NCI-H510A (cell line): ENCODE measurements at places on chromosomes 13 and 19.
A peak's percentile ranks its signal among the peaks of the same experiment; 100 is the strongest.

DNA sequence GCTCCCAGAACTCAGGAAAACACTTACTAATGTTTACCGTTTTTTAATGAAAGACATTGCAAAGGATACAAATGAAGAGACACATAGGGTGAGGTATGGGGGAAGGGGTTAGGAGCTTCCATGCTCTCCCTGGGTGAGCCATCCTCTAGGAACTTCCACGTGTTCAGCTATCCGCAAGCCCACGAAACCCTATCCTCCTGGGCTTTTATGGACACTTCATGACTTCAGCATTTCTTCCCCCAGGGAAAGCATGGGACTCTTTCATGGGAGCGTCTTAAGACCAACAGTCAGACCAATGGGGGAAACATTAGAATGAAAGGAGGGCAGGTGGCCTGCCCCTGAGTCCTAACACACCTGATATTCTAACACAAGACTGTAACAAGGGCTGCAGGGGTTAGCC lies 6.6 kb upstream of the ESD start:
- DNase-seq: no peak

DNA sequence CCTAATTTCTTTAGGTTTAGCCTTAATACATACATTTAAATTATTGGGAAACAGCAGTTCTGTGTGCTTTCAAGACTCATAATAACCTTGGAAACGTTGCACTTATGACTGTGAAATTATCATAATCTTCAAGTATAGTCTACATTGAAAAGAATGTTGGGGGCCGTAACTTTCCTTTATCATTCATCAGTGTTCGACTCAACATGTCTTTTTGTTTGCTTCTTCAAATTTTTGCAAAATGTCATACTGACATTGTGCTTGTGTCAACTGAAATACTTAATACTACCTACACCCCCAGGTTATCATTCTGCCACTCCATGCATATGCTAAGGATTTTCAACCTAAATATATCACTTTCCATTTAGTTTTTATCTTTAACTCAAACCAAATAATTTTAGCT lies 1562.9 kb downstream of the OLFM4 start:
- DNase-seq: no peak

GRCh38 chr13:36815062-36815461 lies 4.0 kb upstream of the RFXAP start:
- DNase-seq: no peak

DNA sequence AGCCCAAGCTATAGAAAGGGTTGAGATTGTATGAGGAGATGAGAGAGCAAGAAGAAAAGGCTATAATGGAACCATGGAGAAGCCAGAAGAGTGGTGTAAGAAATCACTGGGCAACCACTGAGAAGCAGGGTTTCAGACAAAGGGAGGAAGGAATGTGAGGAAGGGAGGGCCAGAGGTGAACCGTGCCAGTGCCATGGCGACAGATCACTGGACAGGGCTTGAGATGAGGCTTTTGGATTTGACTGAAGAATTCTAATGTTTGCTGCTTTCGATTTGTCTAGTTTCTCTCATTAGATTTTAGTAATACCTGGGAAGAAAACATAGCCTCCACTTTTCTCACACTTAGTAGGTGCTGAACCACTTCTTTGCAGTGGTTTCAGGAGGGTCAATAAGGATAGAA lies 6.3 kb upstream of the GPR183 start:
- no peak for DNase-seq

DNA sequence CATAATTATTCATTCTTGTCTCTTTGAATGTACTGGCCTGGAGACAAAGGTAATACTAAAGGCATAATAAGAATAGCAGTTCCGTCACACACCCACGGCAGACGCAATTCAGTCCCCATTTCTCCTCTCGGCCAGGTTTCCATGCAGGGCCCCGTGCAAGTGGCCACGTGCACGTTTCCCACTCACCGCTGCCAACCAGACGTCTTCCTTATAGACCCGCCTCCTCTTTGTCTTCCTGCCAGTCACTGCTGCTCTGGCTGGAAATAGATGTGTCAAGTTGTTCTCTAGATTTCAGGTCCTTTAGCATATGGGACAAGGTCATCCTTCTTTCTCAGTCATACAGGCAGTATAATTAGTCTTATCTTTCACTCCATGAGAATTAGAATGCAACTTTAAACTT lies 204.3 kb downstream of the SUCLA2 start:
- no peak for DNase-seq

DNA sequence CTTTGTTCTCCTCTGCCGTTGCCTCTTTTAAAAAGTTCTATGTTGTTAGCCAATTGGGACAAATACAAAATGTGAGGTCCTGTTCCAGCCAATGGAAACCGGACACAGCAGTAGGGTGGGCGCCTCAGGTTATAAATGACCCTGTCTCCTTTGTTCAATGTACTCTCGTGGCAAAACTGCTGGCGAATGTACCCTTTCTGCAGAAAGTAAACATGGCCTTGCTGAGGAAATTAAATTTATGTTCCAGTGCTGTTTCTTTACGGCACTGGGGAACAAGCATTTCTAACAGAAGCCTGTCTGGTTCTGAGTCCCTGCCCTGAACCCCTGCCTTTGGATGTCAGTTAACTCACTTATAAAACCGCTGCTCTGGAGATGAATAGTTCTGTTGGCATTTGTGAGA lies 140.7 kb downstream of the PCCA start:
- no peak for DNase-seq

DNA sequence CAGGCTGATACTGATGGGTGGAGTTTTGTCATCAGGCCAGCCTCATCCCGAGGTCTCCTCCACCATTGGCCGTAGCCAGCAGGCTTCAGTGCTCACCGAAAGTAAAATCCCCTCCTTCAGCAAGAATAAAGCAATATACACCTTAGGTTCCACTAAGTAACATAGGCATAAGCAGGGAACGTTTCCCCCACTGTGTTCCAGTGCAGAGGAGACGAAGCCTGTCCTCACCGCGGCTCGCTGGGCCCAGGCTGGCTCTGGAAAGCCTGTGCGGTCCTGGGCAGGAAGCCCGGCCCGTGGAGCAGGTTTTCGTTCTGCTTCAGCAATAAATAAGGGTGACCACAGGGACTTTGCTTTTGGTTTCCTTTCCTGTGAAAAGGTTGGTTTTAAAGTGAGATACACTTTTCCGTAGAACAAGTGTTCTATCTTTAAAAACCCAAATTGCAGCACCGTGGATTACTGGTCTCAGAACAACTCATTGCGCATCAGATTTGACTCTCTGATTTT lies 16.3 kb upstream of the TEX29 start:
- DNase-seq: no peak

- no peak for DNase-seq
Measured at GRCh38 chr19:38657633-38658222, 10.3 kb downstream of the ACTN4 start.

DNA sequence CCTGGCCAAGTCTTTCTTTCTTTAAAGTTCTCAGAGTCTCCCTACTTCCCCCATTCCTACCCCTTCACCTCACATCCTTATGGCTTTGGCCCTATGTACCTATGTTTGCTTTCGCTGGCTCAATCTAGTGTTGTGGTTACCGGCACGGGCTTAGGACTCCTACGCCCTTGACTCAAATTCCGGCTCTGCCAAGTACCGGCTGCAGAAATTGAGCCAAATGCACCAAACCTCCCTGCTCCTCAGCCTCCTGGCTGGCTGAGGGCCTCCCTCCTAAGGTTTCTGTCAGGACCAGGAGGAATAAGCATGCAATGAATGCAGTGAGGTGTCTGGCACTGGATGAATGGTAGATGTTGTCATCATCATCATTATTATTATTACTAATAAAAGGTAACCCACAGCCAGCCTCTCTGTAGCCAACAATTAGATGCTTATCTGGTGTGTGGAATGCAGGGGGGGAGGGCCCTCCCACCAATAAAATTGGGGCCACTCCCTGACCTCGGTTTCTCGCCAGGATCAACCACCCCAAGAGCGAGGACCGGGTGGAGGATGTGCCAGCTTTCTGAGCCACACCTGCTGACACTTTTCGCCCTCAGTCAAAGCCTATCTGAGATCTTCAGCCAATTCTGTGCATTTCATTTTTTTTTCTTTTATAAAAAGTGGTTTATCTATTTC lies 20.7 kb downstream of the KLK5 start:
- no peak for DNase-seq

DNA sequence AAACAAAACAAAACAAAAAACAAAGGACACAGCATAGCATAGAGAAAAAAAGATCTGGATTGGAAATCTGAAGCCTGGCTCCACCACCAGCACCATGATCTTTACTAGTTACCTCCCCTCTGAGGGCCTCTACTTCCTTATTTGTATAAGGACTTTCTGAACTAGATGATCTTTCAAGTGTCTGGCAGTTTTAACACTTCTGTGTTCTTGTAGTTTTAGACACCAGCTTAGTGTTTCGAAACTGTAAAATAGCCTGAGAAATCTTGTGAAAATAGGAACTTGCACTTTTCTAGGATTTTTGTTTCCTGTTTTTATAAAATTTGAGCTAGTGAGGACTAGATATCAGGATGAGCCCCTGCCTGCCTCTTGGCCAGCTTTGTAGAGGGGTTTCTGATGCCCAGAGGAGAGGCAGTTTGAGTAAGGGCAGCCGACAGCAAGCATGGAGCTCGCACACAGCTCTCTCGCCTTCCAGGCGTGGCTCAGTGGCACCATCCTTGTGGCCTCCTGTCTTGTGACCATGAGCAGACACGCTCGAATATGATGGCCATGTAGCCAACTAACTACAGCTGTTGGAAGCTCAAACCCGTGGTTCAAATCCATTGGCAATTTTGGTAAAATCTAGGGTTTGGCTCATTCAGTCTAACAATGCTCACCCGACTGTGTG lies 319.0 kb downstream of the KCNRG start:
- no peak for DNase-seq

DNA sequence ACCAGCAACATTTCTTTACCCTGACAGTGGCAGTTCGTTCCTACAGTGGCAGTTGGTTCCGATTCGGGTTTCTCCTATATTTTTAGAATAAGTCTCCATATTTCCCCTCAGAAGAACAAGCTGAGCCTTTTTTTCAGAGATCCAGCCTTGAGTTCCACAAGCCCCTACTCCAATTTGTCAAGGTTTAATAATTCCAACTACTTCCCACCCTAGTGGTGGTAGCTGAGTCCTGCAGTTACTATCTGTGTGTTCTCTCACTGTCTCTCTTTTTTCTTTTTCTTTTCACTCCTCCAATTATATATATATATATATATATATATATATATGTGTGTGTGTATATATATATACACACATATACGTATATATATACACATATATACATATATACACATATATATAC lies 1347.3 kb downstream of the PCDH9 start:
- DNase-seq: no peak

- no peak for DNase-seq
Measured at GRCh38 chr13:41520660-41521630, 63.6 kb downstream of the RGCC start.

DNA sequence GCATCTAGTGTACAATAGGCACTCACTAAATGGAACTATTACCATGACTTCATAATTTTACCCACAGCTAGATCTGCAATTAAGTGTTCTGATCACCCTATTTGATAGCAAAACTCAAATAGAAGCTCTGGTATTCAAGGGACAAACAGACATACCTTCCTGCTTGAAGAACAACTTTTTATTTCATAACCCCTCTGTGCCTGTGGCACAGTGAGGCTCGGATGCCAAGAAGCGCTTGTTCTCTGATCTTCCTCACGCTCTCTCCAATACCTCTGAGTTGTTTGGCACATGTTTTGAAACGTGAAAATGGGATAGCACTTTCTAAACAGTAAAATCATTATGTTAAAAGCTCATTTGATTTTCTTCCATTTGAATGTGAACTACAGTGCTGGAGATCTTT lies 232.0 kb downstream of the KLF5 start:
- DNase-seq: no peak

DNA sequence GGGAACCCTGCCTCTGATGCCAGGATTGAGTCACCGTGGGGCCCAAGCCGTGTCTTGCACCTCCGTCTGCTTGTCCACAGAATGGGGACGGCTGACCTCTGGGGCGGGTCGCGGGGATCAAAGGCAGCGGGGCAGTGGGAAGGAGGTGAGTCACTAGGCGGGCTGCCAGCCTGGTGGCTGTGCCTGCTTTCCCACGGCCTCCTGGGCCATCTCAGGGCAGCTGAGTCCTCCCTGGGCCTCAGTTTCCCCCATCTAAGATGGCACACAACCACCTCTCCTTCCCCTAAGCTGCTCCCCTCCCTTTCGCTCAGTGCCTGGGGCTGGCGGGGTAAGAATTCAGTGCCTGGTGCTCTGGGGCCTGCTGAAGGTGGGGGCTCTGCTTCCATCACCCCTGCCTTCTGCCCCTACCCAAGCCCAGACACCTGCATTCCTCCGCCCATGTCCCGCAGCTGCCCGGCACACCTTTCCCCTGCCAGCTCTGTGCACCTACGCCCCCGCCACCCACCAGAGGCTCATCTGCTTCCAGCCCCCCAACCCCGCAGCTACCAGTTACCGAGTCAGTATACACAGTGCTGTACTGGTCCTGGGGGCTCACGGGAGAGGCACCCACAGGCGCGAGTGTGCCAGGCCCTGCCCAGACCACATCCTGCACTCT lies 3.5 kb downstream of the MKNK2 start:
- no peak for DNase-seq

- no peak for DNase-seq
Measured at GRCh38 chr19:23972161-23972560, 57.5 kb downstream of the ZNF726 start.

DNA sequence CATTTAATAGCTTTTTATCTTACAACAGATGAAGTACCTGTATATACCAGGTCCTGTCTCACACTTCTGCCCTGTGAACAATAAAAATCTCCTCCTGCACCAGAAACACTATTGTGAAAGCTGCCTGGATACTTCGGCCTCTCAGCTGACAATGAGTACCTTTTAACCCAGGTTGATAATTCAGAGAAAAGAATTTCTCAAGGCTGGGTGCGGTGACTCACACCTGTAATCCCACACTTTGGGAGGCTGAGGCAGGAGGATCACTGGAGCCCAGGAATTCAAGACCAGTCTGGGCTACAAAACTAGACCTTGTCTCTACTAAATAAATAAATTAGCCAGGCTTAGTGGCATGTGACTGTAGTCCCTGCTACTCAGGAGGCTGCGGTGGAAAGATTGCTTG lies 65.3 kb upstream of the TM9SF2 start:
- DNase-seq: no peak

DNA sequence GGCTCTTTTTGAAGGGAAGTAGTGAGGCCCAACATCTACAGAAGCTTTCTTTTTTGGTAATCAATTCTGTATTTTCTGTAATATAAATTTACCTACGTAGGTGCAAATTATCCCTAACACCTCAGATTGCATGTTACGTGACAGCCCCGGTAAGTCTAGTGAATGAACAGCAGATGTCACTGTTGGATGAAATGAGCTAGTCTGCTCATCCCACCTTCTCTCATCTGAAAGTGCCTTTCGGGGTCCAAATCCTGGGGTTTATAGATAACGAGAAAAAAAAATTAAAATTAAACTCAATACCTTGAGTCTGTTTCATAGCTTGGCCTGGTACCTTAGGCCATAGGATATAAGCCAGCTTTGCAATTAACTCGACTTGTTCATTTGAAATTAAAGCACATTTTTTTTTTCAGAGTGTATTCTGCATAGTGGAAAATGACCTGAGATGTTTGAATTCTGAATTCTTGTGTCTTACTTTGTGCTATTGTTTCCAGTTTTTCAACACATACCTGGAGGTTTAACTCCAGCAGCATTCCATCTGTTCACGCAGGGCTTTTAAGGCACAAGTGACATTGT lies 548.2 kb downstream of the GPC5 start:
- peak; percentile 0 for DNase-seq
